Fibroblast of skin of right biceps (primary cell): ENCODE measurements at places on chromosomes 3 and 15.

- DNase-seq, result peak; percentile 26
Observed at GRCh38 chr15:78638658-78639314, 2.2 kb downstream of the CHRNB4 start.

GRCh38 chr15:90597577-90597976 lies 67.9 kb downstream of the CRTC3 start:
- no peak for DNase-seq

- DNase-seq, result no peak
Observed at GRCh38 chr15:47338771-47339170, 378.5 kb upstream of the SEMA6D start.

- DNase-seq, result no peak
Observed at GRCh38 chr3:151875759-151876158, 2.3 kb downstream of the SUCNR1 start.

GRCh38 chr3:126682009-126682408 lies 22.0 kb upstream of the CHCHD6 start:
- no peak for DNase-seq

DNA sequence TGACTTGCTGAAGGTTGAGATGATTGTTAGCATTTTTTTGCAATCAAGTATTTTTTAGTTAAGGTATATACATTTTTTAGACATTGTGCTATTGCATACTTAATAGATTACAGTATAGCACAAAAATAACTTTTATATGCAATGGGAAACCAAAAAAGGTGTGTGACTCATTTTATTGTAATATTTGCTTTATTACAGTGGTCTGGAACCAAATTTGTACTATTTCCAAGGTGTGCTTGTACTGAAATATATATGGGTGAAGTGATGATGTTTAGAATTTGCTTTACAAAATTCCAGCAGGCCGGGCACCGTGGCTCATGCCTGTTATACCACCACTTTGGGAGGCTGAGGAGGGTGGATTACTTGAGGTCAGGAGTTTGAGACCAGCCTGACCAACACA lies 29.1 kb upstream of the TBC1D23 start:
- peak; percentile 74 for DNase-seq

GRCh38 chr3:127809211-127809610 lies 13.1 kb downstream of the MGLL start:
- DNase-seq, result no peak
